ENCODE measurements at places on chromosomes 7 and 10. TPM values are rescaled to one million over a fixed set of nuclear protein-coding genes. Genes with fewer than 3 reads are reported as not detected.

TMEM178B gene
- total RNA-seq = 19.4 TPM

DNA sequence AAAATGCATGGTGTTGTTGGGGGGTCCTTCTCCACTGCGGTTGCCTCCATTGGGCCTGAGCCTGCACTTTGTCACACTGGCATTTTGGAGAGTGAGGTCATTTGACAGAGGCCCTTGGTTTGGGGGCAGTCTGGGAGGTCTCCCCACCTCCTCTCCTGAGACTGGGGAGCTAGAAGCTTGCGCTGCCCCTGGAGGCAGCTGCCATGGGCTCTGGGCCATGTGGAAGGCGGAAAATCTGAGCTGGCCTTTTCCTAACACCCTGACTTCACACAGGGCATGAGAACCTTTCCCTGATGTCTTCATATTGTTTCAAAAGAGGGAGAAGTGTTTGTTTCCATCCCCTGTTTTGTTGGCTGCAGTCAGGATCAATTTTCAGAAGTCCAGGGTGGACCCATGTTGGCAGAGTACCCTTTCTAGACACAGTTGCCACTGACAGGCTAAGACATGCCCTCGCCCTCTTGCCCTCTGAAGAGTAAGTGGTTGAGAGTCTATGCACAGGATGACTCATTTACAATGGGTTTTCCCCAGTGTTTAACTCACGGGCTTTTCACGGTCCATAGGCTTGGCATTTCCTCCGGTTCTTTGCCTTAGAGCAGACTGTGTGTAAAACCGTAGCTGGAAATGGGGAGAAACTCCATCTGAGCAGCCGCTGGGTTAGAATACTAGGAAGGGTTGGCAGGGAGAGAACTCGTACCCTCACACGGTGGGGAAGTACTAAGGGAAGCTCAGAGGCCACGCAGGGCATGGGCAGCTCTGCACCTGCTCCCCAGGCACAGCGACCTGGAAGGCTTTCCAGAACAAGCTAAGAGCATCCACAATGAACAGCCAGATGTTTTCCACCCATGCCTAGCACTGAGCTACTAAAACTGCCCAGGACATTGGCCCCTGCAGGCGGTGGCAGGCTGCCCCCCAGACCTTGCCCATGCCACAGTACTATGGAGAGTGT is 655.0 kb downstream of the SDK1 start:
- ATAC-seq = no peak

DNA sequence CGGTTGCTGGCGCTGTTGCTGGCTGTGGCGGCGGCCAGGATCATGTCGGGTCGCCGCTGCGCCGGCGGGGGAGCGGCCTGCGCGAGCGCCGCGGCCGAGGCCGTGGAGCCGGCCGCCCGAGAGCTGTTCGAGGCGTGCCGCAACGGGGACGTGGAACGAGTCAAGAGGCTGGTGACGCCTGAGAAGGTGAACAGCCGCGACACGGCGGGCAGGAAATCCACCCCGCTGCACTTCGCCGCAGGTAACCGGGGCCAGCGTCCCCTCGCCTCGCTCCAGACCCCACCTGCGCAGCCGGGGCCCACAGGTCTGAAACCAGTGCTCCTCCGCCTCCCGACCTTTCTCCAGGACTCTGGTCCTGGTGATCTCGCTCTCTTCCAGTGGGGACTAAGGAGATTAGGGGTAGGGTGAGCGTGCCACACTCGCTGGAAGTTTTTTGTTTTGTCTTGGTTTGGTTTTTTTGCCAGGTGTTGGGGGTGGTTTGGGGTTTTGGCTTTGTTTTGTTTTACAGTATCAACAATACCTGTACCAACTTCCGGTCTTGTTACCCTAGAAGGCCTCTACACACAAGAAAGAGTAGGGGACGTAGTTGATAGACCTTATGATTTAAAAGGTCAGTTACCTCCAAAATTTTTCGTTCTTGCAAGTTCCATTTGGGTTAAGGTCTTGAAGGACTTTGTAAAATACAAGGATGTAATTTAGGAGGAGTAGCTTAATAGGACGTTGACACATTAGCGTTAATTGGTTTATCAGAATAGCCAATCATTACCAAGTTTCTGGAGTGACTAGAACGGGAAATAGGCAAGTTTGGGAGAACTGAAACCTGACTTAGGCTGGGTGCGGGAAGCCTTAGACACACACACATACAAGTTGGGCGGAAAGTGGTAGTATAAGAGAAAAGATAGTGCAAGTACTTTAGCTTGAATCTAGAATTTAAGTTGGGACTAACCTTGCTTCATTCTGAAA is 704 bp downstream of the TNKS2 start:
- no peak for ATAC-seq

- ATAC-seq = no peak
Measured at GRCh38 chr10:93513091-93513490, 16.7 kb downstream of the CEP55 start.

GRCh38 chr7:32093415-32094408 is 23.5 kb upstream of the PDE1C start:
- ATAC-seq = peak; percentile 48

DNA sequence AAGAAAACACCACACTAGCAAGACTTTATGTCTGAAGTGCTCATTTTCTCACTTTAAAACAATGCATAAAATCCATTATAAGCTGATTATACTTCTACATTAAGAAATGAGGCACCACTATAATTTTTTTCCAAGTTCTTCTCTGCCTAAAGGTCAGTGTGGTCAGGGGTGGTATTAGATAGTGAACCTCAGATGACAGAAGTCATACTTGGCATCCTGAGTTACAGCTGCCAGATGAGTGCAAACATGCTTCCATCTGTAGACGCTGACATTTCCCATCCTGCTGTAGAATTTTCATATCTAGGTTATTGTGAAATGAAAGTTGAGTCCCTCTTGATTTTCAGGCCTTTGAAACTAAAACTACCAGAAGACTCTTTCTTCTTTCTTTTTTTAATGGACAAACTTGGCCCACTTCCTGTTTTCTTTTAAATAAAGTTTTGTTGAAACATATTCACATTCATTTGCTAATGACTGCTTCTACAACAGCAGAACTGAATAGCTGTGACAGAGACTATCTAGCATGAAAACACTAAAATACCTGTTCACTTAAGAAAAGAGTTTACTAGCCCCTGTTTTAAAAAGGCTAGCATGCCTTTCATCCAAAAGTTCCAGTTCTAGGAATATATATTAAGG is 900.8 kb downstream of the XPNPEP1 start:
- ATAC-seq = no peak
